Panc1 (cell line): ENCODE measurements at places on chromosomes 2 and 18.

GRCh38 chr18:48134609-48135008 lies 204.2 kb upstream of the SMAD2 start:
- no peak for DNase-seq

GRCh38 chr18:949724-950631 lies 45.3 kb downstream of the ADCYAP1 start:
- no peak for DNase-seq

DNA sequence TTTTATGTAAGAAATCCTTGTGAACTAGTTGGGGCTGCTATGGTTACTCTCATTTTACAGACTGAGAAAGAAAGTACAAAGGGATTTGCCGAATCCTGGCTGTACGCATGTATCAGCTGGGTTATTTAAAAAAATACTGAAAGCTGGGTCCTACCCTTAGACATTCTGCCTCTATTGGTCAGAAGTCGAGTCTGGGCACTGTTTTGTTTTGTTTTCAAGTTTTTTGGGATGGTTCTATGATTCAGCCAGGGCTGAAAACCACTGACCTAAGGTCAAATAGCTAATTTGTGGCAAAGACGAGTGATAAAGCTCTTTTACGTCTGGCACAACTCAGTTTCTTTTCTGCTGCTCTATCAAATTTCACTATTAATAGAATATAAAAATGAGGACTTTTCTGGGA lies 5.9 kb upstream of the SLC8A1 start:
- DNase-seq: no peak

DNA sequence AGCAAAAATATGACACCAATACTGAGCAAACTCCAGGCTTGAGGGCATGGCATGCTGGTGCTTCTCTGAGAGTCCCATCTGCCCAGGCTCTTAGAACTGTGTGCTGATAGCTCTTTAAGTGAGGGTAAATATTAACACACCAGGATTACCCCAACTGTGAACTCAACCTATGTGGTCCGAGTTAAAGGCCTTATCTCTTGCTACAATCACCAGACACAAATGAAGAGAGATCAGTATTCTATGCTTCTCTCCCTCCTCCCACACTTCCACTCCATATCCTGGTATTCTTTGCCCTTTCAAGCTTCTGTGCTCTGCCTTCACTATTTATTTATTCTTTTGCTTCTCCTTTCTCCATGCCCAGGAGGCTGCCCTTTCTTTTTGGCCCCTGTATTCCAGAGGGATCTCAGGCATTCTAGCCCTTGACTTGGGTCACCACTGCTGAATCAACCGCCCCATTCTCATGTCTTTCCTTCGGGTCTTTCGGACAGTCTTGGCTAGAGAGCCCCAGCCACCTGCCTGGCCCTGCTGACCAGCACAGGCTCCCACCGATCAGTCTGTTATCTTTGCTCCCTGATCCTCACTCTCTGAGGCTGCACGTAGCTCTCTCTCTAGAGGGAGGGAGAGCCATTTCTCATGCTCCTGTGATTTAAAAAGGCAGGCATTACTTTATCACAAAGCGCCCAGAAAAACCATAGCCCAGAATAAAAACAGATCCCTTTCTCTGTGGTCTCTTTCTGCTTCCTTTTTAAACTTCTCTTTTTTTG lies 17.2 kb upstream of the HK2 start:
- DNase-seq: no peak

GRCh38 chr2:172275239-172275638 lies 152.1 kb upstream of the ITGA6 start:
- no peak for DNase-seq

GRCh38 chr2:233858331-233858730 lies 4.0 kb upstream of the HJURP start:
- DNase-seq: no peak

DNA sequence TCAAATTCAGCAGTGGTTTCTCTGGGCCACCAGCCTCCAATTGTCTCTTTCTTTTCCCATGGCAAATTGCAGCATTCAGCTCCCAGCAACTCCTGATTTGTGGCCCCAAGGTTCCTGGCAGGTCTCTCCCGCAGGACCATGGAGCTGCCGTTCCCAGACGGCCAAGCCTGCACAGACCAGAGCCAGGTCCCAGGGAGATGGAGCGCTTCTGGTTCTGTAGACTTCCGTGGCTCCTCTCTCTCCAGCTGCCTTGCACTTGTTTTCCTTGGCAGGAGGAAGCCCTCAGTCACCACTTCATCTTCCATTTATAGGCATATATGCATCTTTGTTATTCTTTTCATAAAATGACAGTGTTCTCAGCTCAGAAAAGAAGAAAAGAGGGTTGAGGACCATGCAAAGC lies 21.7 kb downstream of the TNP1 start:
- no peak for DNase-seq

- DNase-seq: no peak
Observed at GRCh38 chr2:119126650-119127049, 31.9 kb downstream of the C1QL2 start.

DNA sequence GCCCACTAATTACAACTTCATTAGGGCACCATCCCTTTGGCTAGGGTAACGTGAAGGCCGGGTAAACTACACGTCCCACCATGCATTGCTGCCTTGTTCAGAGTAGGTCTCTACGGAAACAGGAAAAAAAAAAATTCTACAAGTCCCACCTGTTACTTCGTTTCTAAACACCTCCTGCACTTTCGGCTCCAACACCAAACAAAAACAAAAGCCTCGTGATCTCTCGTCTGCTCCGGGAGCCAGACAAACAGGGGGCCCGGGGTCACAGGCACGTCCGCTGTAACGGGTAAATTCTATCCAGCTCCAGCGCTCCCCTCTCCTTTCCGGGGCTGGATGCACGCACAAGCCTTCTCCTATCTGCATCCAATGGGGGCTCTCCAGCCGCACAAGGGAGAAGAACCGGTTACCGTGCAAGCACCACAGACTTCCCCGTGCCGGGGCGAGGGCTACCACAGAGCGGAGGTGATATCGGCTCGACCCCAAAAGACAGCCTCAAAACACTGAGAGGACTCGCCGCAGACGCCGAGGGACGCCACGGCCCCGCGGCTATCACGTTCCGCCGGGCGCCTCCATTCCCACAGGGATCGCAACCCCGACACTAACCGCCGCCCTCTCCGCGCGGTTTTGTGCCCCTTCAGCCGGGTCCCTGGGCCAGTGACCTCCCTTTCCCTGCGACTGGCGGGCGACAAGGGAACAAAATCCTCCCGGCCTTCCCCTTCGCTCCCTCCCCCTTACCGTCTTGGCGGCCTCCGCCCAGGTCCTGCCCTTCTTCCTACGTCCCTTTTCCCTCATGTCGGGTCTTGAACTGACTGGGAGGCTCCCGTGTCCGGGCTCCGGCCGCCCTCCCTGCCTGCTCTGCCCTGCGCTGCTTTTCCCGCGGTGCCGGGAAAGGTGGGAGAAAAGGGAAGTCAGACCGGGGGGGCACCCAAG lies 591 bp downstream of the ASXL2 start:
- DNase-seq: peak; percentile 36

DNA sequence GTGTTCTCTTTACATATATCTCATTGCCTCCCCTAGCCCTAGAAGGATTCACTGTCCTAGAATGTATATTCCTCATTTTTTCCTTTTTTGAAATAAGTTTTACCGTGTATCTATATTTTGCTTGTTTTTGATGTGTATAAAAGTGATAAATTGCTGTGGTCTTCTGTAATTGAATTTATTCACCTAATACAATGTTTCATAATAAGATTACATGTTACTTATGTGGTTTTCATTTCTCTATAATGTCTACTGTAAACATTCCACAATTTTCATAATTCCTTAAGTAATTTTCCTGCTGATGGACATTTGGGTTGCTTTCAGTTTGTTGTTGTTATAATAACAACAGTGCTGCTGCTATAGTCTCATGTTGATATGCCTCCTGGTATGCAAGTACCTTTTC lies 118.2 kb downstream of the PHLPP1 start:
- DNase-seq: no peak
